ENCODE measurements at places on chromosomes 4 and X.

- DNase-seq = no peak
These were observed 13.6 kb upstream of the AMTN start for GRCh38 chr4:70504733-70505132.

DNA sequence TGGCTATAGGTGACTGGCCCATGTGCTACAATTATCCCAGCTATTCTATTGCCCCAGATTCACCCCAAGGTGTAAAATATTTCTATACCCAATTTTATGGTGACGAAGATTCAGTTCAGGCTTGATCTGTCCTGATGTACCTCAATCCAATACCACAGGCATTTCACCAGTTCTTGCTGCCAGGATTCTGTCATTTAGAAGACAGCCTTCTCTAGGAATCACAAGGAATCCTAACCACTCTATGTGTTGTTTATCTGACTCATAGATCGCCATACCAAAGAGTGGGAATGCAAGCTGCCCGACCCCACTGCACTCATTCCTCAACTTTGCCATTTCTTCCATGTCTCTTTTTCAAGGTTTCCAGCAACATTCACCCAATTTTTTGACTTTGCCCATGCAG lies 355.0 kb upstream of the EMCN start:
- DNase-seq = no peak

DNA sequence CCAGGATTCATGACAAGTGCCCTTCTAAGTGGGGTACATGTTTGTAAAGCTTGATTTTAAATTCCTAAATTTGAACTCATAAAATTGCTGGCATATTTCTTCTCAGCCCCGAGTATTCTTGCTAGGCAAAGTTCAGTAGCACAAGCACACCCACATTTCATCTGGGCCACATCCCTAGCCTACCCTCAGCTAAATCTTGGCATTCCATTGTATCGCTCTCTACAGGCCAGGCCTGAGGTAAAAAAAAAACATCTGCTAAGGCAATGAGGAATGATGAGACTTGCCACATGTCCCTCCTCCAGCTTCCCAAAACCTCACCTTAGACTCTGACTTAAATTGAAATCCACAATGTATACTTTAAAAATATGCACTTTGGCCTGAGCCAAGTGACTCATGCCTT lies 51.4 kb upstream of the VCX3B start:
- no peak for DNase-seq

GRCh38 chrX:23383411-23383810 lies 48.8 kb downstream of the PTCHD1 start:
- DNase-seq = no peak

DNA sequence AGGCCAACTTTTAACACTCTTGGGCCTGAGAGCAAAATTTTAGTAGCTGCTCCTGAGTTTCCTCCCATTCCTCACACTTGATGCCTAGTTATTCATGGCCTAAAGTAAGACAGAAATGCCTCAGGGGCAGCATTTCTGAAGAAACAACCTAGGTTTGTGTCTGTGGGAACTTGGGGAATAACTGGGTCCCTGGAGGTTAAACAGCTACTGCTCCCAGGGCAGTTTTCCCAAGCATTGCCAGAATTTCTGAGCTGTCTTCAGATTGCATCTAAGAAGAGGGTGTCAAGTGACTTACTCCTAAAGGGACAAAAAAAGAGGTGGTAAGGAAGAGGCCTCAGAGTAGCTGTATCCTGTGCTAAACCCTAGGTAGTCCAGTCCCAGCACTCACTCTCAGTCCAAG lies 130.8 kb upstream of the ACSL4 start:
- no peak for DNase-seq

DNA sequence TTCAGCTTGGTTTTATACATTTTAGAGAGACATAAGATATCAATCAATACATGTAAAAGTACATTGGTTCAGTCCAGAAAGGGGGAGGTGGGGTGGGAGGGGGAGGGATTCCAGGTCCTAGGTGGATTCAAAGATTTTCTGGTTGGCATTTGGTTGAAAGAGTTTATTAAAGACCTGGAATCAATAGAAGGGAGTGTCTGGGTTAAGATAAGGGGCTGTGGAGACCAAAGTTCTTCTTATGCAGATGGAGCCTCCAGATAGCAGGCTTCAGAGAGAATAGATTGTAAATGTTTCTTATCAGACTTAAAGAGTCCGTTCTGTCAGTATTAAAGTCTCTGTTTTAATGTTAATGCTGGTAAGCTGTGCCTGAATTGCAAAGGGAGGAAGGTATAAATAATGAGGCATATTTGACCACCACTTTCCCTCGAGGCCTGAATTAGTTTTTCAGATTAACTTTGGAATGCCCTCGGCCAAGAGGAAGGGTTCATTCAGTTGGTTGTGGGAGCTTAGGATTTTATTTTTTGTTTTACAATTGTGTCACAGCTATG lies 169.9 kb downstream of the AASDH start:
- peak; percentile 39 for DNase-seq

DNA sequence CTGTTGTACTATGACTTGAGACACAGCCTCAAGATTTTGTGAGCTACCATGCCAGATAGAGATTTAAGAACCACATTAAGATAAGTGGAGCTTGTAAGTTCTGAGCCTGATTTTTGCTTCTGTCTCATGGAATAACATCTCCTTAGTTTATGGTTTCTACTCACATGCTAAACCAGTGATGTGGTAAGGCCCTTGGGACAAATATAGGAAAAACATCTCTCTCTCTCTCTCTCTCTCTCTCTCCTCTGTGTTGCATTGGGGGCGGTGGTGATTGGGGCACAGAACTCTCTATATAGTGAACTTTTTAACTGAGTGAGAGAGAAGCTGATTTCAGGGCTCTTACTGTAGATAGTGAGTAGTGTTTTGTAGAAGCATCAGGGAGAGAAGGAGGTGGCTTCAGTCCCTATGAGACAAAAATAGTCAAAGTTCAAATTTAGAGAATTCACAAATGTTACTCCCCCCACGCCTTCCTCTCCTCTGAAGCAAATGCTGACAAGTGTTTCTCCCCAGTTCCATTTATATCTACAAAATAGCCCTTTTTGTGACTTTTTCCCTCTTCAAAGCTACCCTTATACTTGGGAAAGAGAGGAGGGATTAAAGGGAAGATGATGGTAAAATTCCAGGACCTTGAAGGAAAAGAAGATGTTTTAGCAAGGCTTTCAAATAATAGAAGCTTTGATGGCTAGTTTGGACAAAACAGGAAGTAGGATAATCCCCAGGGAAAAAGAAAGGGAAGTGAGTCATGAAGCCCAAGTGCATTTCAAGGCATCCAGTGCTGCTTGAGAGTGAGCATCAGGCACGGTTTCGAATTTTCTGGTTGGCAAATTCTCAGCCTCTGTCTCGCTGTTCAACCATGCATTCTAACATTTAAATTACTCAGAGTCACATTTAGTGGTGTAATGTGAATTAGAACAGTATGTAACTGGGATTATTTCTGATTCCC lies 134.3 kb upstream of the AP1S2 start:
- DNase-seq = no peak

DNA sequence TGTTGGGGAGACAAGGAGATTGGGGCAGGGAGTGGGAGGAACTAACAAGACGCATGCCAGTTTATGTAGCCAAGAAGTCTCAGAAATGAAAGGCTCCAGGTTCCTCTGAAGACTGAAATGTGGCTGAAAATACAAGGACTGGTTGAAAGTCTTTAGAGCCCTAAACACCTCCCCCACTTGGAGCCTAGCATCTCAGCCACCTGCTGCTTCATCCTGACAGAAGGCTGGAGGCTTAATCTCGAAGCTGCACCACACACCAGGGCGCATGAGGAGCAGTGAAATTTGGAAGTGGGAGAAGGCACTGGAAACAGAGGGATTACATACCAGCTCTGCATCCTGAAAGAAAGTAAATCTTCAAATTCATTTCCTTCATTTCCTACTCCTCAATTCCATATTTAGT lies 160.7 kb upstream of the FTHL17 start:
- no peak for DNase-seq

- no peak for DNase-seq
These were observed 5.9 kb upstream of the FAM184B start for GRCh38 chr4:17787315-17787714.

- DNase-seq = no peak
These were observed 53.2 kb downstream of the ZFYVE28 start for GRCh38 chr4:2365054-2365912.

DNA sequence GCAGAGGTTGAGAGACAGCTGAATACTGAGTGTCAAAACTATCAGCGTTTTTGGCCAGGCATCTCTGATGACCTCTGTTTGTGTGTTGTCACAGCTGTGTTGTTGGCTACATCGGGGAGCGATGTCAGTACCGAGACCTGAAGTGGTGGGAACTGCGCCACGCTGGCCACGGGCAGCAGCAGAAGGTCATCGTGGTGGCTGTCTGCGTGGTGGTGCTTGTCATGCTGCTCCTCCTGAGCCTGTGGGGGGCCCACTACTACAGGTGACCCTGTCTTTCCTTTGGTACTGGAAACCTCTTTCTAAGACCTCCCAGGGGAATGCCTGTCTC lies 86.9 kb downstream of the EGF start:
- DNase-seq = no peak

- no peak for DNase-seq
These were observed 24.4 kb upstream of the MGST2 start for GRCh38 chr4:139641218-139641617.

GRCh38 chrX:18971506-18971905 lies 12.4 kb downstream of the PHKA2 start:
- DNase-seq = no peak
